Stimulated activated CD4-positive, alpha-beta T cell treated with anti-CD3 and anti-CD28 coated beads, Interleukin-4, amount 100 ng/mL, for 24 hours (primary cell): ENCODE measurements at places on chromosomes 3 and 15.

- no peak for DNase-seq
Measured at GRCh38 chr3:192958219-192958872, 40.7 kb upstream of the MB21D2 start.

DNA sequence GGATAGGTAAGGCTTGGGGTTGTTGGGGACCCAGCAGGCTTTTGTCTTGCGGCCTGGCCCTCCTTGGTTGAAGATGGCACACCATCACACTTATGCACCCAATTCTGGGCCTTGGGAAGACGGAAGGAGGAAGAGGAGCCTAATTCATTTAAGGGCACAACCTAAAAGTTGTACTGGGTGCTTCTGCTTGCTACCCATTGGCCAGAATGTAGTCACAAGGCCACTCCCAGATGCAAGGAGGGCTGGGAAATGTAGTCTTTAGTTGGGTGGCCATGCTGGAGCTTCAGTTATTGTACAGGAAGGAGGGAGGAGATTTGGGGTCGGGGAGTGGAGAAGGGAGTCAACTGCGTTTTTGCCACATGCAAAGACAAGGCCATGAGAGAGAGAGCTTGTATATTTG, 109.2 kb downstream of the TMEM266 start:
- no peak for DNase-seq

DNA sequence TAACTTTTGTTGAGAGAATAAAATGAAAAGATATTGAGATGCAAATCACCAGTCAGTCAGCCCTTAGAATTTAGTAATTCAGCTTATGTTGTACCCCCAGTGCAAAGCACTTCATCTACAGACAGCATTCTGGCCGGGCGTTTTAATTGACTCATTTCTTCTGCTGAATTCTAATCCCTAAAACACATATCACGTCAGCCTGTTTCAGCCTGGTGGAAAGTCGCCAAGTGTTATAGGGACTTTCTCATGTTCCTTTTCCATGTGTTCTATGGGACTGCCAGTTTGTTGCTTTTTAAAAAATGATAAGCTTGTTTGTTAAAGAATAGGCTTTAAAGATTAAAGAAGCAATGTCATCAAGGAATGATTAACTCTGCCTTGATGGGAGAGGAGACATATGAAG, 169.7 kb upstream of the BFSP2 start:
- DNase-seq = no peak

DNA sequence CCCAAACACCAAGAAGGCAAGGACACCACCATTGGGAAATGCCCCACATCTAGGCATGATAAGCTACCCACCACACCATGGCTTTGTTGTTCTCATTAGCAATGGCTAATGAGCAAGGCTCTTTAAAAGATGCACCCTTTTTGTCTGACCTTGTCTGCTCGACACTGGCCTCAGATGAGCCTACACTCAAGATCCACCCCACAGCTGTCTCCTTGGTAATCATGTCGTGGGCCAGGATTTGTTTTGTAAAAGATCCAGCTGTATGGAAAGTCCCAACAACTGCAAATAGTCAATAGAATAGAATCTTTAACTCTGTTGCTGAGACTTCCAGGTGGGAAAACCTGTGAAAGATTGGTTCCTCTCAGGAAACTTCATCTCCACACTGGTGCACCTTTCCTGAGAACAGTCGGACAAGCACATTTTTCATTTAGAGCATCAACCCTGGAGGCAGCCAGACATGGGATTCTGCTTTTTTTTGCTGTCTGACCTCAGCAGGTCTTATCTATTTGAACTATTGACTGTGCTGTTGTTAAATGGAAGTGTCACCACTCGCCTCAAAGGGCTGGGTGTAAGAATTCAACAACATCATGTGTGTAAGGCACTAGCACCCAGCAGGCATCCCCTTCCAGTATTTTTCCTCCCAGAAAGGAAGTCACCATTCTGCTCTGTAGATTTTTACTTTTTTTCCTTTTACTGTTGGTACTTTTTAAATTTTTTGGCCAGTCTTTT, 35.5 kb downstream of the DUT start:
- no peak for DNase-seq

GRCh38 chr3:34582055-34582454, 783.6 kb downstream of the PDCD6IP start:
- no peak for DNase-seq

DNA sequence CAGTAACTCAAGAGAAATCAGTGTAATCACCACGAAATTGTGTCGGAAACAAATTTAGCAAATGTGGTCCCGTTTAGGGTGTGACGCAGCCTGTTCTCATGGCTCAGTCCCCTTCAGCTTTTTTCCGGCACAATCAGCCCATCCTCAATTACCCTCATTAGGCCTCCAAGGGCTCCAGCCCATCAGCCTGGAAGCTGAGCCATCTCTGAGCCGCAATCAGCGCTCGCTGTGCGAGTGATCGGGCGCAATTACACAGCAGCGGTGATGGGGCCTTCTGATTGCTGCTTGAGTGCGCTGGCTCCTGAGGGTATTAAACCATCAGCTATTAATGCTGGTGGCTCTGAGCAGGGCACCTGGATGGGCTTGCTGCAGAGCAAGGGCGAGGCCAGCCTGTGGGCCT, 55.6 kb downstream of the PLXNA1 start:
- DNase-seq = no peak

DNA sequence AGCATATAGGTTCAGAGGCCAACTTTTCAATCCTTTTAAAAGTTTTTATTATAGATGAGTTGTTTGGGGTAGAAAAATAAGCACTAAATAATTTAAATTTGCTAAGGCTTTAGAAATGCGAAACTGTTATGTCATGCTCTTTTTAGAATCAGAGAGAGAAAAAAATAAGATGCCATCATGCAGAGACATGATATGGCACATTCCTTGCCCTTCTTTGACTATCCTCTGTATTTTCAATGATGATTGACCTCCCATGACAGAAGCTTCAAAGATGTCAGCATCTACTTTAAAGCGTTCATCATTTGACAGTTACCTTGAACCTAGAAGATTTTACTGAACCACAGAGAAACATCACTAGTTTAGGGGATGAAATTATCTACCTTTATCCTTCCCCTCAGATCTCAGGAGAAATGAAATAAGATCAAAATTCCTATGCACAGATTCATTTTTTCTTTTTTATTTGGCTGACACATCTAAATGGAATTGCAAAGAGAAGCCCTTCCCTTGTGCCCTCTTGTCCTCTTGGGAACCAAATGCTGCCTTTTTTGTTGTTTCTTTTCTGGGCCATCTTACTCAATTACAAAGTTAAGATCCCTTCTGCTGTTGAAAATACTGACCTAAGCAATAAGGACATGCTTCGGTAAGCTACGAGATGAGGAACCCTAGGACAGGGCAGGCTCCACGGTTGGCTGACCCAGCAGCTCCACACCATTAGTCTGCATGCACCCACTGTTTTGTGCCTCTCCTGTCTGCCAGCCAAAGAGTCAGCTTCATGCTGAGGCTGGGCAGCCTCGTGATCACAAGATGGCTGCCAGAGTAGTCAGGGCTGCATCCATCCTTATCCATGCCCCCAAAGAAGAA, 289.7 kb upstream of the TPM1 start:
- no peak for DNase-seq

GRCh38 chr3:69922521-69923000, 77.0 kb upstream of the SAMMSON start:
- no peak for DNase-seq

- no peak for DNase-seq
Measured at GRCh38 chr3:65130782-65131181, 443.0 kb upstream of the ADAMTS9 start.

GRCh38 chr3:72595927-72596610, 252.2 kb downstream of the SHQ1 start:
- no peak for DNase-seq

GRCh38 chr15:98518823-98519561, 129.3 kb upstream of the IGF1R start:
- DNase-seq = peak; percentile 49

DNA sequence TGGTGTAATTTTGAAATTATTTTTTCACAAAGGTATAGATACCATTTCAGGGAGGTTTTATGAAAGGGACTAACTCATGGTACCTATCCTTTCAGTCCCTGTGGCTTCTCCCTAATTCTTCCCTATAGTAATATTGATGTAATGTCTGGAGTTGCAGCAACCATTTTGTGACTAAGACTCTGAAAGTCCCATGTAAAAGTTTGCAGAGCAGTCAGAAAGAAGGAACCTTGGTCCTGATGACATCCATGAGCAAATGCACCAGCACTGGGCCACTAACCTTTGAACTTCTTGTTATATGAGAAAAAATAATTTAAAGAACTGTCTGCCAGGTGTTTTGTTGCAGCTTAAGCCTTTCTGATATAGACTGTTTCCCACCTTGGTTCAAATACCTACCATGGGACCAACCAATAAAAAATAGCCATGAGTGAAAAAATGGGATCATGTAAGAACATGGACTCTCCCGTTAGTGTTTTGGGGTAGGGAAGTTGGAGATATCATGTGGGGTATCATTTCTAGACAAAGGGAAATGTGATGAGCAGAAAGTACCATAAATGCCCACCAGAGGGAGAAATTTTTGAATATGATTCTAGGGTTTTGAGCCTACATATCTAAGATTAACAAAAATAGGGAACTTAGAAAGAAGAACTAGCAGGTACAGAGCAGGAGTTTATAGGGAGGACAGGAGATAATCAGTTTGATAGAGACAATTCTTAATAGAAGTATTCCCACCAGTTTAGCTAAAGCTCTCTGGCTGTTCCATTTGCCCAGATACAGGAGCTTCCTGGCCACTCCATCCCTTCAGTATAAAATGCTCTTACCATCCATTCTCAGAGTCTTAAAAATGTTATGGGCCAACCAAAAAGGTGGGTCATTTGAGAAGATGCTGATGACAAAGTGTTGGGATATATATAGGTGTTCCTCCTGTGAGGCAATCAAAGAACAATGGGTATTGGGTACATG, 3.4 kb upstream of the CPOX start:
- peak; percentile 19 for DNase-seq

DNA sequence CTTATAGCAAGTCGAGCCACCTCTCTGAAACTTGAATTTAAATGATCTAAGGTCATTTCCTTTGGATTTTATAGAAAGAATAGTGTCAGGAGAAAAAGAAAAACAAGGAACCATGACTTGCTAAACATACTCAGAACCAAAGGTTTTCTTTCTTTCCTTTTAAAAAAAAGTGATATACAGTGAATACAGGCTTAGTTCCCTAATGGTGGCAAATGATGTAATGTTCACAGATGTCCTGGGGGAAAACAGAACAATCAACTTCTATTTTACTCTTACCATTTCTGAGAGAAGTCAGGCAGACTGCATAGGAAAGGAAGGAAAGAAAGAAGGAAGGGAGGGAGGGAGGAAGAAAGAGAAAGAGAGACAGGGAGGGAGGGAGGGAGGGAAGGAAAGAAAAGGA, 56.5 kb downstream of the ST6GAL1 start:
- no peak for DNase-seq

GRCh38 chr3:21665444-21666100, 85.4 kb downstream of the ZNF385D start:
- DNase-seq = no peak

GRCh38 chr15:52438047-52438446, 90.6 kb downstream of the MYO5A start:
- no peak for DNase-seq

DNA sequence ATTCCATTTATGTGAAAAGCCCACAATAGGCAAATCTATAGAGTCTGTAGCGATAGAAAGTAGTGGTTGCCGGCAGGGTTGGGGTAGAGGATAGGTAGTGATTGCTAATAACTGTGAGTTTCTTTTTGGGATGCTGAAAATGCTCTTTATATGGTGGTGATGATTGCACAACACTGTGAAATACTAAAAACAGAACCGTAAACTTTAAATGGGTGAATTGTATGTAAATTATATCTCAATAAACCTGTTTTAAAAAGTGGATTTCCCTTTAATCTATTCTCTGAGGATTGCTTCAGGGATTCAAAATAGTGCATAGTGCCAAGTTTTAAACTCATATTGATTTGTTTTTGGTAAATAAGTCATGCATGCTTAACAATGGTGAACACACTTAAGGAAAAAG, 140.2 kb downstream of the LPP start:
- no peak for DNase-seq

- DNase-seq = no peak
Measured at GRCh38 chr3:136351351-136351750, 101.2 kb downstream of the PCCB start.

GRCh38 chr3:13080026-13080425, 6.8 kb upstream of the IQSEC1 start:
- DNase-seq = no peak

- no peak for DNase-seq
Measured at GRCh38 chr3:182259579-182259978, 533.7 kb upstream of the ATP11B start.

DNA sequence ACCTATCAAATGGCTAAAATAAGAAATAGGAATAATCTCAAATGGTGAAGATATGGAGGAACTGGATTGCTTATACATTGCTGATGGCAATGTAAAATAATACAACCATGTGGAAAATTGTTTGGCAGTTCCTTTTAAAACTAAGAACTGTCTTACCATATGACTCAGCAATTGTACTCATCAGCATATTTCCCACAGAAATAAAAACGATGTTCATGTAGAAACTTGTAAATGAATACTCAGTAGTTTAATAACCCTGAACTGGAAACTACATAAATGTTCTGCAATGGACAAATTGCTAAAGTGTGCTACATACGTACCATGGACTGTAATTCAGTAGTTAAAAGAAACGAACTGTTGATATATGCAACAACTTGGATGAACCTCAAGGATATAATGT, 253.9 kb upstream of the RBMS3 start:
- DNase-seq = no peak
